Endothelial cell of umbilical vein (primary cell): ENCODE measurements at places on chromosomes 7 and 10. TPM values are rescaled to one million over a fixed set of nuclear protein-coding genes. Genes with fewer than 3 reads are reported as not detected.

The TAF5 gene
- total RNA-seq: 5.8 and 6.0 TPM in 2 replicates

The ACSM6 gene
- total RNA-seq: not detected in 2 replicates

The NSUN6 gene
- 5.2 and 6.5 TPM in 2 replicates for total RNA-seq

The ARHGEF5 gene
- 0.88 and 1.5 TPM in 2 replicates for total RNA-seq

The CALHM1 gene
- not detected in 2 replicates for total RNA-seq

The ZFAND4 gene
- total RNA-seq: 7.2 and 7.8 TPM in 2 replicates

The WNT8B gene
- not detected in 2 replicates for total RNA-seq

The ETV1 gene
- total RNA-seq: 16.6 and 18.7 TPM in 2 replicates

The OPALIN gene
- not detected in 2 replicates for total RNA-seq

The SHTN1 gene
- total RNA-seq: 29.7 and 36.5 TPM in 2 replicates

The MMD2 gene
- total RNA-seq: not detected in 2 replicates

DNA sequence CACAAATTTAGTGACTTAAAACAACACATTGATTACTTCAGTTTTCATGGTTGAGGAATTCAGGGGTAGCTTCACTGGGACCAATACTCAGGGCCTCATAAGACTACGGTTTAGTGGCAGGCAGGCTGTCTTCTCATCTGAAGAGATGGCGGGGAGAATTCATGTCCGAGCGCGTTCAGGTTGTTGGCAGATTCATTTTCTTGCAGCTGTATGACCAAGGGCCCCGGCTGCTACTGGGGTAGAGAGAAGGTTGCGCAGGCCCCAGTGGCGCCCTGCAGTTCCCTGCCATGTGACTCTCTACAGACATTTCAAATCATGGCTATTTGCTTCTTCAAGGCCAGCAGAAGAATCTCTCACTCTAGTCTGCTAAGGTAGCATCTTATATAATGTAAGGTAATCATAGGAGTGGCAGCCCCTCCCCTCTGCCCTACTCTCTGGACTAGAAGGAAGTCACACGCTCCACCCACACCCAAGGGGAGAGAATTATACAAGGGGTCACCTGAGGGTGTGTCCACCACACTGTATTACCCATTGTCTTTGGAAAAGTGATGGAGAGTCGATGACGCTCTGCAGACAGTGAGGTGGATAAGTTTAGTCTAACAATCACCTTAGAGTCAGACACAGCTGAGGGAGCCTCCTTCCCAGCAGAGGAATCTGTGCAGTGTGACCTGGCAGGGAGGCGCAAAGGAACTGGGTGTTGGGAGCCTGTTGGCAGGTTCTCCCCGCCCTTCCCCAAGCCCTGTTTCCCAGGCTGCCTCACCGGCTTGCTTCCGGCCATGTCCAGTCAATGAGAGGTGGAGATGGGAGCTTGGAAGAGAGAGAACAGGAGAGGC is 35.7 kb upstream of the PLEKHA1 start:
- H3K4me1 ChIP-seq: no peaks in the 10 kb centered on the region
- no peaks in the 10 kb centered on the region for H3K27me3 ChIP-seq
- H3K4me3 ChIP-seq: no peak overlapping the region
- no peaks in the 10 kb centered on the region for H3K36me3 ChIP-seq
- no peak overlapping the region for H3K27ac ChIP-seq

DNA sequence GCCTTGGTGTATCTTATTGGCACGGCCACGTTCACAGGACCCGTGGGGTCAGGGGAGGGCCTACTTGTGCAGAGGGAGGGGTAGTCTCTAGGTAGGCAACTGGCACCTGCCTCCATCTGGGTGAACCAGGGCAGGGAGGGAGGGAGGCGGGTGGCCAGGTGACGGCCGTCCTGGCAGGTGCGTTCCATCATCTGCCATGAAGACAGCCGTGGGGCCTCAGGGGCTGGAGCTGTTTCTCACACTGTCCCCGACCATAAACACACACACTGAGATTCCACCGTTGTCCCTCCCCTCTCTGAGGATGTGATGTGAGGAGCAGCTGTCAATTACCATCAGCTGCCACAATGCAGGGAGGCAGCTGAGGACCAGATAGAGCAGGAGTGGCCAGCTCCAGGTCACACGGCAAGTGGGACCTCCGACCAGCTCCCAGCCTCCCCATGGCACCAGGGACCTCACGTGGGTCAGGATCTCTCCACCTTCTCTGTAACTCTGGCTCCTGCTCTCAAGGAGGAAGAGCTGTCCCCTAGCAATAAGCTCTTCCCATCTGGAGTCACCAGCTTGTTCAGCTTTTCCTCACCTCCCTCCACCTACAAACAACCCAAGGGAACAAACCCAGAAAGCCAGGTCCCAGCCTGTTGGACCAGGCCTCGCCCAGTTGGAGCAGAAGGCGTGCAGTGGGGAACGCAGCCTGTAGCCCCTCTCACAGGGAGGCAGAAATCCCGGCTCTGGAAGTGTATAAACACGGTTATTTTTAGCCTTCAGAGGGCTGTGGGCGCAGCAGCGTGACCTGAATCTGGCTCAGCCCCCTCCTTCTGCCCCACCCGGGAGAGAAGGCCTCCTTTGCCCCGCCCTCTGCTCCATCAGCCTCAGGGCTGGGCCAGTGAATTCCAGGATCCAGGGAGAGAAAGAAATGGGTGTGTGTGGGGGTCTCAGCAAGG is 33.1 kb downstream of the ZMIZ1 start:
- H3K36me3 ChIP-seq: peaks cover 2% of the 10 kb centered on the region
- no peak for DNase-seq
- H3K4me1 ChIP-seq: peaks cover 17% of the 10 kb centered on the region
- H3K4me3 ChIP-seq: no peak overlapping the region

- no peak overlapping the region for H3K4me3 ChIP-seq
- no peak for DNase-seq
- no peaks in the 10 kb centered on the region for H3K4me1 ChIP-seq
- no peak overlapping the region for H3K27ac ChIP-seq
- peaks cover 12% of the 10 kb centered on the region for H3K27me3 ChIP-seq
- no peaks in the 10 kb centered on the region for H3K36me3 ChIP-seq
Observed at GRCh38 chr10:132184816-132185593, 1.7 kb upstream of the DPYSL4 start.

DNA sequence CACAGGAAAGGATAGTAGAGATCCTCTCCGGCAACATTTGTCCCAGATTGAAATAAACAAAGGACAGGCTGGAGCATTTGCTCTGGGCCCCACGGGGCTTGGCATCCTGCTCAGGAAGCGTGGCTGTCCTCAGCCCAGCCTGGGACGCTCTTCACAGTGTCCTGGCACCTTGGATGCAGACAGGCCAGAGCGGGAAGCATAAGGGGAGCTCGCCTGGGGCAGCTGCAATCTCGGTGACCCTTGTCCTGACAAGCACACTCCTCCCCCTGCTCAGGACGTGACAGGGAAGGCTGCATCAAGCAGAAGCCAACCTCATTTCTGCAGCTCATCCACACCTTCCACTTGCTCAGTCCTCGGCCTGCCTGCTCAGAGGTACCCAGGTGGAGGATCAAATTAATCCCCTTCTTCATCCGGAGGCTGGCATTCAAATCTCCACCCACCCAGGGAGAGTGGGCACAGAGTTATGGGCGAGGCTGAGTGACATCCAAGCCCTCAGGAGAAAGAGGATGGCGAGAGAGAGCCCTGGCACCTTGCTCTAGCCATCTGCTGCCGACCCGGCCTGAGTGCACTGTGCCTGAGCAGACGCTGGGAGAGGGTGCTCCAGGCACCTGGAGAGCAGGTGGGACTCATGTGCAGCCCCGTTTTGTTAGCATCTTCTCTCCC is 47.6 kb downstream of the ABRAXAS2 start:
- H3K4me1 ChIP-seq: no peaks in the 10 kb centered on the region
- H3K4me3 ChIP-seq: no peak overlapping the region
- no peaks in the 10 kb centered on the region for H3K36me3 ChIP-seq
- DNase-seq: no peak
- no peak overlapping the region for H3K27ac ChIP-seq

DNA sequence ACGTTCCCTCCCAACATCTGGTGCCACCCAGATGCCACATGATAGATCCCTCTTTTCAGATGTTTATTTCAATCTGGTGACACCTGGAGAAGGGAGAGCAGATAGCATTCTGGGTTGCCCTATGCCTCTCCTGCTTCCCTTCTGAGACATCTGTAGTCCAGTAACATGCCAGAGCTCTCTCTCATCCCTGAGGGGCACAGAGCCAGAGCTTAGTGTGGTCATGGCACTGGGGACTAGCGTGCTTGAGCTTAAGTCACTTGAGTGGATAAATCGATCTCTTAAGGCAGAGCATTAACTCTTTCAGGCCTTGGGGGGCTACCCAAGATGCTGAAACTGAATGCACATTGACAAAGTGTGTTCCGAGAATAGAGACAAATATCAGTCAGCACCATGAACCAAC is 47.9 kb downstream of the WNT2 start:
- no peak overlapping the region for H3K27ac ChIP-seq
- DNase-seq: no peak
- no peaks in the 10 kb centered on the region for H3K27me3 ChIP-seq
- peaks cover 5% of the 10 kb centered on the region for H3K4me1 ChIP-seq
- H3K36me3 ChIP-seq: no peaks in the 10 kb centered on the region

DNA sequence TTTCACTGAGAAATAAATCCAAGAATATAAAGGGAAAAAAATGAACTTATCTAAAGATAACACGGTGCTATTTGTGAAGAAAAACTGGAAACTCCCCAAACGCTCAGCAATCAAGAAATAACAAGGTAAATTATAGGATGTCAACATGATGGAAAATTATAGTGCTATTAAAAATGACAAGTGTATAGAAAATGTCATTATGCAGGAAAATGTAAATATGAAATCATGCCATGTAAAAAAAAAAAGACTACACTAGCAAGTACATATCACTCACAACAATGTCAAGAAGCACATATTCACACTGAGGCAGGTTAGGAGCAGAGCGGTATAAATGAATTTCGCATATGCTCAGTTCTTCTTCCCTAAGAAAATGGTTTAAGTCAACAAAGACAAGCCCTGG is 27.7 kb downstream of the KLRG2 start:
- H3K4me3 ChIP-seq: no peak overlapping the region
- no peak overlapping the region for H3K27ac ChIP-seq
- no peaks in the 10 kb centered on the region for H3K36me3 ChIP-seq
- H3K4me1 ChIP-seq: no peaks in the 10 kb centered on the region
- no peak for DNase-seq

GRCh38 chr10:52740913-52741675 is 31.5 kb downstream of the MBL2 start:
- no peaks in the 10 kb centered on the region for H3K27me3 ChIP-seq
- H3K4me3 ChIP-seq: no peak overlapping the region
- peak; percentile 52 for DNase-seq
- no peaks in the 10 kb centered on the region for H3K4me1 ChIP-seq
- no peaks in the 10 kb centered on the region for H3K36me3 ChIP-seq

- H3K27me3 ChIP-seq: no peaks in the 10 kb centered on the region
- no peaks in the 10 kb centered on the region for H3K4me1 ChIP-seq
- H3K36me3 ChIP-seq: no peaks in the 10 kb centered on the region
- H3K4me3 ChIP-seq: no peak overlapping the region
Observed at GRCh38 chr7:37570145-37570544, 113.4 kb upstream of the GPR141 start.

DNA sequence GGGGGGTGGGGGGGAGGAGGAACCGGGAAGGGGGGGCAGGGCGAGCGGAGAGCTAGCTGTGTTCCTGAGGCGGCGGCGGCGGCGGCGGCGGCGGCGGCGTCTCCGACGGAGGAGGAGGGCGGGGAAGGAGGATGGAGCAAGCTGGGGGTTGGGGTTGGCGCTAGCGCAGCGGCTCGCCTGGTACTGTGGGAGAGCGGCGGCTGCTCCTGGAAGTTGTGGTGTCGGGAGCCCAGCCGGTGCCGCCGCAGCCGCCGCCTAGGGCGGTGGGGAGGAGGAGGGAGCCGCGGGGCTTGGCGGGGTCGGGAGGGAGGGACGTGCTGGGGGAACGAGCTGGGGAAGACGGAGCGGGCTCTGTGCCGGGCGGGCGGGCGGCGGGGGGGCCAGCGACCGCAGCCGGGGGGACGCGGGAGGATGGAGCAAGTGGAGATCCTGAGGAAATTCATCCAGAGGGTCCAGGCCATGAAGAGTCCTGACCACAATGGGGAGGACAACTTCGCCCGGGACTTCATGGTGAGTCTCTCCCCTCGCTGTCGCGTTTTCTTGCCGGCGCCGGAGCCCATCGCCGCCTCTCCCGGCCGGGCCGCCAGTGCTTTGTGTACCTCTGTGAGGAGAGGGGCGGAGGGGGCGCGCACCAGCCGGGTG is at the start of gene PTPN12:
Gene PTPN12 (plus strand): TSS at position 160 of the 642 bp plus-strand sequence. CDS start 252 bp downstream, at position 412.
- peak within 1 kb of the TSS; percentile 99 for H3K27ac ChIP-seq
- no peaks in the 10 kb centered on the region for H3K36me3 ChIP-seq
- peak within 1 kb of the TSS; percentile 70 for H3K4me3 ChIP-seq
- DNase-seq: no peak

- no peaks in the 10 kb centered on the region for H3K4me1 ChIP-seq
- no peaks in the 10 kb centered on the region for H3K27me3 ChIP-seq
- no peak for DNase-seq
- no peak overlapping the region for H3K4me3 ChIP-seq
Observed at GRCh38 chr7:9978106-9979064, 995.3 kb upstream of the PHF14 start.

DNA sequence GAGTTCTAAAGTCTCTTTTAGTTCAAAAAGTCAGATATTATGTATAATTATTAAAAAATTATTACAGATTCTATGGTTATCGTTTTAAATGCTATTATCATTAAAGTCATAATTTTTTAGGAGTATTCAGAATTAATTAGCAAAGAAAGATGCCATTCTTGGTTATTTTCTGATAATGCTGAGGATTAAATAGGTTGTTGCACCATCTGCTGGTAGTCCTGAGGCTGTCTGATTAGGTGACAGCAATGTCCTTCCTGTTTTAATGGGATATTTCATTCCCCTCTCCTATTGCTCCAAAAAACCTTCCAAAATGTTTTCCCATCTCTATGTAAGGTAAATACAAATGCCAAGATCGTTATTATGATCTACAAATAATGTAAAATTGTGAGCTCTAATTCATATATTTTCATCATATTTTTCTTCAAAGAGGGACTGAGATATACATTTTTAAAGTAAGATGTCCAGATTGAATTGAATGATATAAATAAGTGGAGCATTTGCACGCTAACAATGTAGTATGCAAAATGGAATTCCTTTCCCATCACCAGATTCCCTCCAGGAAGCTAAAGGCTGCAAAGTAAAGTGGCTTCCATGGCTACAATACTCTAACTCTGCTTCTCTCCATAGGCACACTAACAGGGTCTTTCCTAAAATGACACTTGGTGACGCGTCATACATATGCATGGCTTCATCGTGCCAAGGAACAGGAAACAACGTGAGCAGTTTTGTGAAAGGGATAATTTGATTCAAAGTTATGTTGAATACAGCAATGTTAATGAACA is 58.8 kb upstream of the AKR1E2 start:
- H3K27me3 ChIP-seq: no peaks in the 10 kb centered on the region
- no peaks in the 10 kb centered on the region for H3K36me3 ChIP-seq
- DNase-seq: peak; percentile 74
- peak overlapping the region; percentile 96 for H3K27ac ChIP-seq
- H3K4me1 ChIP-seq: peaks cover 83% of the 10 kb centered on the region

DNA sequence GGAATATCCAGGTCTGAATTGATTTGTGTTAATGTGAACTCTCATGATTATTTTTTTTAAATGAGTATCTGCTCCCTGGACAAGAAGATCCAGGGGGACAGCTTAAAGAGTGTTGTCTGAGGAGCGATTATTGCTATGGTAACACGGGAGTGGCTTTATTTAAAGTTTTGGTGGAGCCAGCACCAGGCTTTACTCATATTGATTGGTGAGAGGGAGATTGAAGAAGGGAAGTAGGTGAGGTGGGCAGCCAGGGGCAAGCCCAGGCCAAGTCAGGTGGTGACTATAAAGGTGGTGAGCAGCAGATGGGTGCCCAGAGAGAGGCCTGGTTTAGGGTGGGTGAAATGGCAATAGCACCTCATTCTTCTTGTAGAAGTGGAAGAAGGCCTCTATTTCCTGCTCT is 10.2 kb upstream of the AGR2 start:
- no peak for DNase-seq
- H3K27ac ChIP-seq: no peak overlapping the region
- H3K4me3 ChIP-seq: no peak overlapping the region
- H3K36me3 ChIP-seq: no peaks in the 10 kb centered on the region

GRCh38 chr10:11655836-11656235 is 44.4 kb upstream of the USP6NL start:
- H3K27me3 ChIP-seq: peaks cover 5% of the 10 kb centered on the region
- H3K4me1 ChIP-seq: no peaks in the 10 kb centered on the region
- no peak overlapping the region for H3K4me3 ChIP-seq
- DNase-seq: peak; percentile 25
- H3K27ac ChIP-seq: no peak overlapping the region
